ENCODE measurements at places on chromosomes 7 and 10. TPM values are rescaled to one million over a fixed set of nuclear protein-coding genes. Genes with fewer than 3 reads are reported as not detected.

DNA sequence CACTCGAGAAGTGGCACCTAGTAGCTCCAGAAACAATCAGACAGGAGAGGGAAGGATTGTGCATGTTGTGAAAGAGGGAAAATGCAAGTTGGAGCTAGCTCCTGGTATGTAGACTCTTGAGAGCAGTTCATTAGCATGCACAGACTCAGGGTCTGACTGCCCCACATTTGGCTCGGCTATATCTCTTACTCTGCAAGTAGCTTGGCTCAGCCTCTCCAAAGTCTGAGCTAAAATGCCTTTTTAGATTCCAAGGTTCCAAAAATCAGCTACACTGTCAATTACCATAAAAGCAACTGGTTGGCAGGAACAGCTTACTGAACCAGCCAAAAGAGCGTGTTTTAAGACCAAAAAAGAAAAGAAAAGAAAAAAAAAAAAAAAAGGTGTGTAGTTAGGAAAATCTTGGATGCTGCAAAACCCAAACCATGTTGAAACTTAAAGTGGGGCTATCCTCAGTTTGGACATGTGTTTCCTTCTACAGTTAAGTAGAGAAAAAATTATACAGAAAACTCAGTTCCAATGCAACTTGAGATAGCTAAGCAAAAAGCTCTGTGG, 65.5 kb downstream of the MKX start:
- no peak for DNase-seq

- peak; percentile 59 for DNase-seq
Measured at GRCh38 chr10:126930883-126931503, 25.8 kb downstream of the DOCK1 start.

DNA sequence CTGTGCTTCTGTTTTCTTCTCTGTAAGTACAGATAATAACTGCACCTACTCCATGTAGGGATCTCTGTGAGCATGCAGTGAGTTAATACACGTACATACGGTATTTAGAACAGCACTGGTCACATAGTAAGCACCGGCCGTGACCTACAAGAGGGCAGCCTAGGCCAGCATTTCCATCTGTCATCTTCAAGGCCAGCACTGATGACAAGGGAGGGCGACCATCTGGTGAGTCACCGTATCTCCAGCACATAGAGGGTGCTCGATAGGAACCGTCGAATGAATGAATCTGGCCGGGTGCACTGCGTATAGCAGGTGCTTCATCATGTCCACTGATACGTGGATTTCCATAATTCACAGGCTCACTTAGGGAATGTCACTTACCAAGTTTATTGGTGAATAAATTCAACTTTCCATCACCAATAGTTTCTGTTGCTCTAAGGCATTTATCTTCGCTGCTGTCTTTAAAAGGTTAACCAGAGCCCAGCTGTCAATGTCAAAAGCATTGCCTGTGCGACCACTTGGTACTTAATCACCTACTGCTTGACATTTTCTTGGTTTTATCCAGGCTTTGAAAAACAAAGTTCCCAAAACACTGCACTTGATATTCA, 8.3 kb downstream of the NOD1 start:
- DNase-seq = no peak

- DNase-seq = no peak
Measured at GRCh38 chr7:94507462-94507861, 2.1 kb upstream of the CASD1 start.

PDK4 gene
- 106 TPM for polyA plus RNA-seq

HPSE2 gene
- 1.4 TPM for polyA plus RNA-seq

PLXDC2 gene
- 11.9 TPM for polyA plus RNA-seq

GRID2IP gene
- 0.11 TPM for polyA plus RNA-seq

SBDS gene
- 113 TPM for polyA plus RNA-seq

All from kidney (tissue), 22 donors.